ENCODE measurements at places on chromosomes 12 and 14.

GRCh38 chr14:91125271-91125660, 11.4 kb downstream of the DGLUCY start:
- DNase-seq: no peak

- no peak for DNase-seq
Measured at GRCh38 chr12:131334835-131335234, 376.1 kb upstream of the SFSWAP start.

- DNase-seq: no peak
Measured at GRCh38 chr12:99138393-99138792, 493.3 kb downstream of the APAF1 start.

- DNase-seq: no peak
Measured at GRCh38 chr14:53701108-53701875, 255.3 kb downstream of the BMP4 start.

GRCh38 chr14:55884819-55885218, 233.4 kb upstream of the PELI2 start:
- DNase-seq: no peak

DNA sequence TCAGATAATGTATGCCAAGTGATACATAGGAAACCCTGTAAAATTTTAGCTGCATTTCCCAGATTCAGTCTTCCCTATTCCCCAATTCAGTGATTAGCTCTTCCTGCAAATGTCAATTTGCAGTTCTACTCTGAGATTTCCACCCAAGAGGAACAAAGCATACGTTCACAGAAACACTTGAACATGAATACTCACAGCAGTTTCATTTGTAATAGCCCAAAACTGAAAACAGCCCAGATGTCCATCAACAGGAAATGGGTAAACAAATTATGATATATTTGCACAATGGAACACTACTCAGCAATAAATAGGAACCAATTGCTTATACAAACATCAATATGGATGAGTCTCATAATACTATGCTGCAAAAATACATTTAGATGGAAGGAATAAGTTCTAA, 194.2 kb downstream of the GXYLT1 start:
- DNase-seq: no peak

DNA sequence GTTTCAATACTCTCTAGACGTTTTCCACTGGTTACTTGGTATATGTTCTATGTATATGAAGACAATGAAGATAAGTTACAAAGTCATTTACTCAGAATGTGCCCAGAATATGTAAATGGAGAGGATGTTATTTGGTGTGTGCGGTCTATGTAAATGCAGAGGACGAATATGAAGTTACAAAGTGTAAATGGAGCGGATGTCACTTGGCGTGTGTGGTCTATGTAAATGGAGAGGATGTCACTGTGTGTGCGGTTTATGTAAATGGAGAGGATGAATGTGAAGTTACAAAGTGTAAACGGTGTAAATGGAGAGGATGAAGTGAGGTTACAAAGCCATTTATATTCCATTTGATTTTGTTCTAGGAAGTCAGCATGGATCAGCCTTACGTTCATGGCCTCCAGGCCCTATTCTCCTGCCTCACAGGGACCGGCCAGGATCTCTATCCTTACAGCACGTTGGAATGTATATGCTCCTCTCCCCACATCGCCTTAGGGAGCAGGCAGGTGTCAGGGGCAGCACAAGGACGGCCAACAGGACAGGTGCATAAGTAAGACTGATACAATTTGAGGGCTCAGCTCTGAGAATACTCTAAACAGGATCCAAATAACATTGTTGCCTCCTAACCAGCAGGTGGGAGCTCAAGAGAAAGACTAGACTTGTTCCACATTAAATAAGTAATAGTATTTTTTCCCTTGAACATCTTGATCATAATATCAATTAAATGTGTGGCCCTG, 42.4 kb downstream of the GLRX5 start:
- DNase-seq: no peak

- DNase-seq: peak; percentile 23
Measured at GRCh38 chr12:58917699-58918468, 2.4 kb downstream of the LRIG3 start.

DNA sequence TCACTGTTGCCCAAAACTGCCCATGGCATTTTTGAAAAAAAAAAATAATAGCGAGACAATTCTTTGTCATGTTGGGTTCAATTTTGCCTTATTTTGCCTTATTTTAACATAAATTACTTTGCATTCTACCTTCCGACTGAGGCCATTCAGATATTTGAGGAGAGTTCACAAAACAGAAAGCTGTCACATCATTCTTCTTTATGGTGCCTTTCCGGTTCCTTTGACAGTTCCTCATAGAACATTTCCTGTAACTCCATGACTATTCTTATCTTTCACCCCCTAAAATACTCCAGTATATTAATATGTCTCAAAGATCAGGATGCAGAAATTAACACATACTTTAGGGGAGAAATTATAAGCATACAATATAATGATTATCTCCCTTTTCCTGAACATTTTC, 476.7 kb downstream of the NOVA1 start:
- DNase-seq: no peak

GRCh38 chr12:32151552-32151951, 44.9 kb downstream of the BICD1 start:
- DNase-seq: no peak

DNA sequence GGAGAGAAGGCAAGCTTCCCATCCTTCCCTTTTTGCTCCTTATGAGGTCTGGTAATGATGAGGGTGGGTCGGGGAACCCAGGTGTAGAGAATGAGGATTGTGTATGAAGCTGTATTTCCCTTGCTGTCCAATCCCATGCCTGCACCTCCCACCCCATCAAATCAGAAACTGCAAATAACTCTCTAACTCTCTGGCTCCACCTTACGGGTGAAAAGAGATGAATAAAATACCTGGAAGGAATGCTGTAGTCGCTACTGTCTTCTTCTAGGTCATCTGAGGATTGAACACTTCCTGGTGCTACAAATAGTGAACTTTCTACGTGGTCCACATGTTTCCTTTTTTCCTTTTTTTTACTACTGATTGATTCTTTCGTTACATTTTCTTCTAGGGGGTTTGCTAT, 38.9 kb upstream of the DICER1 start:
- no peak for DNase-seq

Data from EL (cell line).